ENCODE measurements at places on chromosomes 3 and 15.

DNA sequence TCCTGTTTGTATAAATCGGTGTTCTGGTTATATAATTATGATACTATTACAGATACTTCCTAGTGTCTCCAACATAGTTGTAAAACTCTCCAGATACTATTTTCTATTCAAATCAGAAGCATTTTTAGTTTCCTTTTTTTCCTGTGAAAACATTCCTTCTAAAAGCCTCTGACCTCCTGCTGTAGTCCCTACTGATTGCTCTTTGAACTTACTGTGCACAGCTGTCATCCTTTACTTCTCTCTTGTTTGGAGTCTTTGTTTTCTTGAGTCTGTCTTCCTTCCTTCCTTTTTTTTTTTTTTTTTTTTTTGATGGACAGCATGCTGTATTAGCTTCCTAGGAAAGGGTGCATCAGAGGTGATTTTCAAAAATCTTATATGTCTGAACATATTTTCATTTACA is 28.9 kb downstream of the NR2C2 start:
- no peak for DNase-seq

- DNase-seq, result no peak
Observed at GRCh38 chr3:77869423-77869822, 829.5 kb downstream of the ROBO2 start.

DNA sequence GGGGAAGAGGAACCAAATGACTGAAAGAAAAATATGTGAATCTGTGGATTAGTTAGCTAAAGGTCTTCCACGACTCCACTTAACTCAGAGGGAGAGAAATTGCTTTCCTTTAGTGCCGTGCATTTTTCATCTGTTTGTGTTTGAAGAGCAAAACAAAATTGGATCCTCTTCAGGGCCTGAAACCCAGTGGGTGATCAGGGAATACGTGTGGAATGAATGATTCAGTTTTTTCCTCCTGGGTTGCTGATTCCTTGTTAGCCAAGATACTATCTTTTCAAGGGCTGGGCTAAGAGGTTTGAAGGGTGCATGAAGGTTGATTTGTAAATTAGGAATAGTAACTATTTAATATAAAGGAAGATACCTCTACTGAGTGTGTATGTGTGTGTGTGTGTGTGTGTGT is 61.0 kb downstream of the TPRG1 start:
- no peak for DNase-seq

- DNase-seq, result no peak
Observed at GRCh38 chr3:186194451-186194811, 85.5 kb upstream of the ETV5 start.

DNA sequence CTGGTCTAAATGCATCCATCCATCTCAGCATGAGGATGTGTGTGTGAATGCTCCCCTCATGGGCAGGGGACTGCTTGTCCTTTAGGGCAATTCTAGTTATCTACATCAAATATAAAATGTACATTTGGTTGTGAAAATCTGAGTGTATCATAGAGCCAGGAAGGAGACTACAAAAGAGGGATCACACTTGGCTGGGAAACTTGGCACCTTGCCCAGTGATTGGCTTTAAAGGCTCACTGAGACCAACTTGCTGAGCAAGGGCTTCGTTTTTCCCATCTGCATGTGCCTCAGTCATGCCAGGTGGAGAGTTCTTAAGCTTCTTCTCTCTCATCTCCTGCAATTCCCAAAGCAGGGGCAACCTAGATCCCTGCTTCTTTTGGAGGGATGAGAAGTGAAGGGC is 5.2 kb downstream of the CAPN3 start:
- DNase-seq, result peak; percentile 47

DNA sequence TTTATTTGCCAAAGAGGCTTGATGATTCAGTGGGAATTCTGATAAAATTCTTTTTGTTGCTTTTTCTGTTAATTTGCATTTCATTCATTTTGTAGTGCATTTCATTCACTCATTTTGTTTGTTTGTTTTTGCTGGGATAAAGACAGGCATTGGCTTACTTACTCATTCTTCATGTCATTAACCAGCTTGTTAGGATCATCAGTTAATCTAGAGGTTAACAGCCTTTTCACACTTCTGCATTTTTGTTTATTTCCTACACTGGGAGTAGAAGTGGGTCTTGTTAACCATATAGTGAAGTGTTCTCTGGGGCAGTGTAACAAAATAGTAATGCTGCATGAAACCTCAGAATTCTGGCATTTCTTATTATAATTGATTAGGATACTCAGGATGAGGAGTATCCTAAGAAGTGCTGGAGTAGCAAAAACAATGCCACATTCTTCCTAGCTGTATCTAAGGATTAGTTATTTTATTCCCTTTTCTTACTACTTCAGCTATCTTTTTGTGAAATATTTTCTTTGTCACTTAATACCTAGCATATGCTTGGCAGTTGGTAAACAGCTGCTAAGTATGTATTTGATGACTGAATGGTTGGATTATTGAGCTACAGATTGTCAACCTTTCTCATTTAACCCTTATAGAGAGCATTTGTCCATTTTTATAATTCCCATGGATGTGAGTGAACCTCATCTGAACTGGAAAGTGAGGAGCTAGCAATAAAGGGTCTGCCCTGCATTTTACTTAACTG is 135.7 kb upstream of the LRRFIP2 start:
- DNase-seq, result no peak

GRCh38 chr3:87462228-87462627 is 185.8 kb upstream of the POU1F1 start:
- DNase-seq, result no peak

DNA sequence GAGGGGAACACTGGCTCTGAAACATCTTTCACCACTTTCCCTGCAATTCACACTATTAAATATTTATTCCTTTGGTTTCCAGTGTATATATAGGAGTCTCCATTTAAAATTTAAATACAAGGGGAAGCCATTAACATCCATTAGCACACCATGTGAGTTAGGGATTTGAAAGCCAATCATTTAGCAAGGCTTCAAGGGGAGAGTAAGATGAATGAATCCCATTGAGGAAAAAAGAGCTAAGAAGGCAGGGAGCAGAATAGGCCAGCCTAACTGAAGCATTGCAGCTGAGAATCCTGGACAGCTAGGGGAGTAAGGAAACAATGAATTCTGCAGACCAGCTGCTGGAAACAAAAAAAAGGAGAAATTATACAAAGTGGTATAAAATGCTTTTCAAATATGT is 426.1 kb downstream of the IL5RA start:
- DNase-seq, result no peak
